Kidney (tissue), 22 donors: ENCODE measurements at places on chromosomes 16 and 17. TPM values are rescaled to one million over a fixed set of nuclear protein-coding genes. Genes with fewer than 3 reads are reported as not detected.

Gene MPP2
- polyA plus RNA-seq, result 2.7 TPM

Gene JUP
- polyA plus RNA-seq, result 148 TPM

Gene ZG16
- polyA plus RNA-seq, result not detected

Gene TADA2A
- polyA plus RNA-seq, result 6.6 TPM

Gene HCRT
- not detected for polyA plus RNA-seq

Gene LRRC46
- polyA plus RNA-seq, result 1.5 TPM

Gene HS3ST2
- not detected for polyA plus RNA-seq

Gene ADAD2
- 0.80 TPM for polyA plus RNA-seq

Gene PKMYT1
- 0.97 TPM for polyA plus RNA-seq

Gene MT1F
- 312 TPM for polyA plus RNA-seq

Gene CCL14
- 14.2 TPM for polyA plus RNA-seq

Gene CYBA
- 263 TPM for polyA plus RNA-seq

GRCh38 chr16:50308237-50308965, 42.0 kb downstream of the ADCY7 start:
- peak; percentile 69 for DNase-seq

DNA sequence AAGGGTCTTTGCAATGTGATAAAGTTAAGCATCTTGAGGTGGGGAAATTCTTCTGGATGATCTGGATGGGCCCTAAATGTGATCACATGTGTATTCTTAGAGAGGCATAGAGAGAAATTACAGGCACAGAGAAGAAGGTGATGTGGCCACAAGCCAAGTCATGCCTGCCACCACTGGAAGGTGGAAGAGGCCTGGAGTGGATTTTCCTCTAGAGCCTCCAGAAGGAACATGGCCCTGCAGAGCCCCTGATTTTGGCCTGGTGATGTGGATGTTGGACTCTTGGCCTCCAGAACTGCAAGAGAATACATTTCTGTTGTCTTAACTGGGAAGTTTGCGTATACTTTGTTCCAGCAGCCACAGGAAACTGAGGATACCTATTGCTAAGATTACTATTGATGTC, 156.9 kb upstream of the CACNG5 start:
- no peak for DNase-seq

GRCh38 chr17:39787041-39787440, 49.3 kb downstream of the GRB7 start:
- no peak for DNase-seq

DNA sequence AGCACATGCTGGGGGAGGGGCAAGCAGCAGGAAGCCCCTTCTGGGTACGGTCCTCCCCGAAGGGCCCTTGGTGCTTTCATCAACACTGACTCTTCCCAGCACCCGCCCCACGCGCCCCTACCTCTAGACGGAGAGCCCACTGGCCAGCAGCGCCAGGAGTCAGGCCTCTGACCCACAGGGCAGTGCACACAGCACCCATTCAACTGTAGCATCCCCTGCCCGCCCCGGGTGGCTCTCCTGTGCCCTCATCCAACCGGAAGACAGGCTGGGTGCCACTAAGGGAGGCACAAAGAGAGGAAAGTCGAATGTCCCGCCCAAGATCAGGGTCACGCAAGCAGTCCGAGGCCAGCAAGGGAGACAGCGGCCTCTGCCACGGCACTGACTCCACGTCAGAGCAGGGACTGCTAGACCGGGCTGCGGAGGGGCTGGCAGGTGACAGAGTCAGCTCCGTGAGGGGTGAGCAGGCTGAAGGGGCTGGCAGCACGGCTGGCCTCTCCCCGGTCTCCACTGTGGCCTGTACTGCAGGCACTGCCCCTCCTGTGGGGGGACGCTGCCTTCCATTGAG, 9.8 kb downstream of the MSRB1 start:
- no peak for DNase-seq

GRCh38 chr17:55340176-55340575, 75.4 kb downstream of the HLF start:
- DNase-seq, result no peak

- no peak for DNase-seq
These were observed 29.1 kb downstream of the AKAP1 start for GRCh38 chr17:57114085-57114673.

DNA sequence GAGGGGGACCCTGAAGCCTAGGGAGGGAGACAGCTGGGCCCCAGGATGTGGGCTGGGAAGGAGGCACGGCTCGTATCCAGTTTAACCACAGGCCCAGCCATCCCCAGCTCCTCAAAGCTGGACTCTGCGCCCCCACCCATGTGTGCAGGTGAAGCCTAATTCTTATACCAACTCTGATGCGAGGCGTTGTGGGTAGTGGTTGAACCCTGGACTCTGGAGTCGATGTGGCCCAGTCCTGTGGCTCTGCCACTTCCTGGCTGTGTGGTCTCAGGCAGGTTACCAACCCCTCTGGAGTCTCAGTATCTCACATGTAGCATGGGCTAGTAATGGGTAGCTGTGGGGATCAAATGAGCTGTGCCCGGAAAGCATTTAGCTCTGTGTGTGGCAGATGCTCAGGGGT, 60.4 kb upstream of the TOB1 start:
- DNase-seq, result no peak

GRCh38 chr16:27313422-27314160, at the start of gene IL4R:
Gene IL4R, plus strand, starts transcription at chr16:27313974. Its CDS starts 26,230 bp downstream, at chr16:27340204.
- DNase-seq, result peak; percentile 95

DNA sequence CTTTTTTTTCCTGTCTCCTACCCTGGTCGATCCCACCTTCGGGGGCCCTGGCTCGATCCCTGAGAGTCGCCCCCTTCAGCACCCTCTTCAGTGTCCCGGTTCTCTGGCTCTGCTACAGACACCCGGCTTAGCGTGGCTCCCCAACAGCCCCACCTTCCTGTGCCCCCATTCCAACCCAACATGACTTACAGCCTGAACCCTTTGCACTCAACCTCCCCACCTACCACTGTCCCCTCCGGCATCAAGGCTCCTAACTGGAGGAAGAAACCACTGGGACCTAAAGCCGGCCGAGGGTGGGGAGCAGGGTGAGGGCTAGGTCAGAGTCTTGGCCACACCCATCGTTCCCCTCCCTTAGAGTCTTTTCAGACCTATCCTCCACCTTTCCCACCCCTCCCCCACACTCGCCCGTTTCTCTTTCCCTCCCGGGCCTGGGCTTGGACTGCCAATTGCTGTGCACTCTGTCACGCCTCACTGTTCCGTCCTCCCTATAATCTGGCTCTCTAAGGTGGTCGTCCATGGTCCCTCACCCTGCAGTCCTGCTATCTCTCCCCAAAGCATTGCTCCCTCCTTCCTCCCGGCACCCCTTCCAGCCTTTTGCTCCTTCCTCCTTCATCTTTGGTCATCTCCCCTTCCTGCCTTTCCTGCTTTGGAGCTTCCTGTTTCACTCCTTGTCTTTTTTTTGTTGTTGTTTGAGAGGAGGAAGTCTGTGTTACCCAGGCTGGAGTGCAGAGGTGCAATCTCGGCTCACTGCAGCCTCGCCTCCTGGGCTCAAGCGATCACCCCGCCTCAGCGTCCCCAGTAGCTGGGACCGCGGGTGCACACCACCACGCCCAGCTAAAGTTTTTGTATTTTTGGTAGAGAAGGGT, 890 bp upstream of the CLDN7 start:
- peak; percentile 81 for DNase-seq

- no peak for DNase-seq
These were observed 82.2 kb upstream of the ARL4D start for GRCh38 chr17:43316522-43317142.

- DNase-seq, result no peak
These were observed 152.7 kb upstream of the CHMP6 start for GRCh38 chr17:80839026-80839345.

- no peak for DNase-seq
These were observed 60.0 kb upstream of the CDC42EP4 start for GRCh38 chr17:73371836-73372235.

DNA sequence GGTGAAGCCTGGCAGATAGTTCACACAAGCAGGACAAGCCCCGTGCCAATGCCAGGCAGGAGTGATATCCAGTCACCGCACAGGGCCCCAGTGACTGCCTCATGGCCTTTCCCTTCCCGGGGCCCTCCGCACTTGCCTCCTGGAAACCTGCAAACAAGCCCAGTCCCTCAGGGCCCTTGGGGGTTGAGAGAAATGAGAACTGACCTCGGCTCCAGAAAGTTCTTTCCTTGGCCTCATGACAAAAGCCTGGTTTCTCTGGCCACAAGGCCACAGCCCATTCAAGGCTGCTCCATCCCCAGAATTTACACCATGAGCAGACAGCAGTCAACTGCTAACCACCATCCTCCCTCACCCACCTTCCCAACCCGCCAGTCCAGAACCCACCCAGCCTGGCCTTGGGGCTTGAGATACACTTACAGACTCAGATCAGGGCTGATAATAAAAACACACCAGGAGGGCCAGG, 77.6 kb downstream of the CCDC182 start:
- DNase-seq, result no peak

DNA sequence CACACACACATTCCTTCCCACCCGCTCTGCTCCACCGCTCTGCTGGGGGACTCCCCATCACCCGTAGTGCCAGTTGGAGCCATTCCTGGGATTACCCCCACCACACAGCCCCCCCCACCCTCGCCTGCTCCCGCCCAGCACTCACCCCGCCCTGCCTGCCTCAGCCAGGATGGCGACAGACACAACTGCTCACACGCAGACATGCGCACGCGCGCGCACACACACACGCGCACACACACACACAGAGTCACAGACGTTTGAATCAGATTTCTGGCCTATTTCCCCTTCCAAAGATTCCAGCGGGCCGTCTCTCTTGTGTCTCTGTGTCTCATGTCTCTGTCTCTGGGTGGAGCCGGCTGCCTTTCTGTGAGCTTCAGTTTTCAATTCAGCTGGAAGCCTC, 4.4 kb downstream of the CACNA1G start:
- peak; percentile 52 for DNase-seq

DNA sequence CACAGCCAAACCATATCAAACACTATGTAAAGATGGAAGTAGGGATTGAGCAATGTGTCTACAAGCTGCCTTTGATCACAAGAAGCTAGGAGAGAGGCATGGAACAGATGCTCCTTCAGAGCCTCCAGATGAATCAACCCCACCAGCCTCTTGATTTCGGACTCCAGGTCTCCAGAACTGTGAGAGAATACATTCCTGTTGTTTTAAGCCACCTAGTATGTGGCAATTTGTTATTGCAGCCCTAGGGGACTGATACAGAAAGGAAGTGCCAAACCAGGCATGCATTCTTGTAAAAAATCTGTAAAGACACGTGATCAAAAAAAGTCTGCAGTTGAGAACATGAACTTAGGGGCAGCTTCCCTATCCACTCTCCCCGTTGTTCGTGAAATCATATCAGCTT, 91.1 kb downstream of the C17orf67 start:
- no peak for DNase-seq

DNA sequence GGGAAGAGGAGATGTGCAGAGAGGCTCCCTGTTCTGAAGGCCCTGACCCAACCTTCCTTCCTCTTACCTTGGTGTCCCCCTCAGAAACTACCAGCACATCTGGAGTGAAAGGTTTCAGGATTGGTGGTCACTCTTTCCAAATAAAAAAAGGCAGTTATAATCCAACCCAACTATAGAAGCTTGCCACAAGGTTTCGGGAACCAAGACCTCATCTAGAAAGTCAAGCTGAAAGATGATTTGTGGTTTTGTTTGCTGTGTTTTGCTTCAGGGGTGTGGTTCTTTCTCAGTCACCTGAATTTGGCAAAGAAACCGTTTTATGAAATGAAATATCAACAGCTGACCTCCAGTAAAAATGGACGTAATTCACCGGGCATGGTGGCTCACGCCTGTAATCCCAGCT, 19.3 kb downstream of the SHMT1 start:
- no peak for DNase-seq

- peak; percentile 16 for DNase-seq
These were observed 197.1 kb upstream of the RPL38 start for GRCh38 chr17:74006371-74006770.

DNA sequence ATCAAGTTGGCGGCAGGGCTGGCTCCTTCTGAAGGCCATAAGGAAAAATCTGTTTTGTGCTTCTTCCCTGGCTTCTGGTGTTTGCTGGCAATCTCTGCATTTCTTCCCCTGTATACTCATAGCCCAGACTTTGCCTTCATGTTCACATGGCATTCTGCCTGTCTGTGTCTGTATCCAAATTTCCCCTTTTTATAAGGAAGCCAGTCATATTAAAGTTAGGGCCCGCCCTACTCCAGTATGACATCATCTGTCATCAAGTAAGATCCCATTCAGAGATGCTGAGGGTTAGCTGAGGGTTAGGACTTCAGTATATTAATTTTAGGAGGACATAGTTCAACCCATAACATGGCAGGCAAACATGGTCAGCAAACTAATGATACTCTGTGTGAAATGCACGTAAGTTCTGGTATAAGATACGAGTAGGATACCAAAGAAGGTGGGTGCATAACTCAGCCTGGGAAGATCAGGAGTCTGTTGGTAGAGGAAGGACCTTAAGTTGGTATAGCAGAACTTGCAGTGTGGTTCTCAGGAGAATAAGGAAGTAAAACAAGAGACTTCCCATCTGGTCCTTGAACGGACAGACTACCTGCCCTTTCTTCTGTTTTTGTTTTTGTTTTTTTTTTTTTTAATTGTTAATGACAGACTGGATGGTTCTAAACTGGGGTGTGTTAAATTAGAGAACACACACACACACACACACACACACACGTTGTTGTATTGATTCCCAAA, 13.9 kb downstream of the MAP2K6 start:
- no peak for DNase-seq

DNA sequence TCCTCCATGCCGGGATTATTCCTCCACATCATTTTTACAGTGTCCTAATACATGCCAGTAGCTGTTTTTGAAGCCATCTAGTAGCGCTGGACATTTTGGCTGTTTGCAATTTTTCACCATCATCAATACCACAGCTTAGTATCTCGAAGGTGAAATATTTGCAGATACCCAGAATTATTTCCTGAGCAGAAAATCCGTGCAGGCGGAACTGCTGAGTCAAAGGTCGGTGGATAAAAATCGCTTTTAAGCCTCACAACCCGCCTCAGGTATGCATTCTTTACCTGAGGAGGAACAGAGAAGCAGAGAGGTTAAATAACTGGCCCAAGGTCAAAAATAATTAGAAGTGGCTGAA, 584 bp upstream of the TNRC6A start:
- no peak for DNase-seq

- DNase-seq, result no peak
These were observed 20.2 kb downstream of the SPNS2 start for GRCh38 chr17:4518901-4519300.

- DNase-seq, result no peak
These were observed 33.6 kb downstream of the CDH1 start for GRCh38 chr16:68770671-68771070.
